ENCODE measurements at places on chromosomes 2 and 18.
A peak's percentile ranks its signal among the peaks of the same experiment; 100 is the strongest.

DNA sequence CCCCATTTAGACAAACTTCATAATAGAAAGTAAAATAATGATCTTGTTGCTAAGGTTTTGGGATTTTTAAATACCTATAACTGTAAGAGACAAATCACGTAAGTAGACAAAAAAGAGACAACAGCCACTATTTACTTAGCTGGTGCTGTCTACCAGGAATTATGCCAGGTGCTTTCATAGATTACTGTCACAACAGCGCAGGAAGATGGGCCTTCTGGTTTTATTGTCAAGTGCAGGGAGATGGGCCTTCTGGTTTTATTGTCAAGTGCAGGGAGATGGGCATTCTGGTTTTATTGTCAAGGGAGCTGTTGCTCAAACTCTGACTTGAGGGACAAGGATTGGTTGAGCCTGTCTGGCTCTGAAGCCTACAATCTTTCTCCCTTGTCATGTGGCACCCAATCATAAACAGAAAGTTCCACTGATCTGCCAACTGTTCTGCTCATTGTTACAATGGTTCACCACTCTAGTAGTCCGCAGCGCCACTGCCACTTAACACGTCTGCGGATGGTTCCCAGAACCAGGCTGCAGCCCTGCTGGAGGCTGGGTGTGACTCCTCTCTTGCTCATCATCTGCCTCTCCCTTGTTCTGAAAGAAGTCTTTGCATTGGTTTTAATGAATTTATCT is 95.0 kb downstream of the RNF144A start:
- DNase-seq: no peak

DNA sequence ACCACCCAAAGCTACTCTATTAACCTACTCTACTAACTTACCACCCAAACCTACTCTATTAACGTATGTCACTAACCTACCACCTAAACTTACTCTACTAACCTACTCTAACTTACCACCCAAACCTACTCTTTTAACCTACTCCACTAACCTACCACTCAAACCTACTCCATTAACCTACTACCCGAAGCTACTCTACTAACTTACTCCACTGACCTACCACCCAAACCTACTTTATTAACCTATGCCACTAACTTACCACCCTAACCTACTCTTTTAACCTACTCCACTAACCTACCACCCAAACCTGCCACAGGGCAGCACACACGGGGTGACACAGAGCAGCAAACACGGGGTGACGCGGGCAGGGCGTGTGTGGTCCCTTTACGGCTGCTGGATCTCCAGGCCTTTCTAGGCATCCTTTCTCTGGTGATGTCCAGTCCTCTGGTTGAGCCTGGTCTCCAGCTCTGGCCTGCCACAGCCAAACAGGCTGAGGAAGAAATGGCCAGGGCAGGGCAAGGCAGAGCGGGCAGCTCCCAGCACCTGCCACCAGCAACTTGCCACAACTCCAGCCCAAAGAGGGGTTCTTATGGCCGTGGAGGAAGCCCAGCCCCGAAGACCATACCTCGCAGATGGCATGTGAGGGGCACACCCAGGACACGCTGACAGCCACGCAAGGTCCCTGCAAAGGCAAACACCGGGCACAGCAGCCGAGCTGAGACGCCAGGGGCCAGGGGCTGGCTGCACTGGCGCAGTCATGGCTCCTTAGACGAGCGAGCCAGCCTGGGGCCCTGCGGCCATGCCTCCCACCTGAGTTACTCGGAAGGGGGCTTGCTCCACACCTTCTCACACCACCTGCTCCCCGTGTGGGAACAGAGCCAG is 25.7 kb downstream of the PXDN start:
- no peak for DNase-seq

DNA sequence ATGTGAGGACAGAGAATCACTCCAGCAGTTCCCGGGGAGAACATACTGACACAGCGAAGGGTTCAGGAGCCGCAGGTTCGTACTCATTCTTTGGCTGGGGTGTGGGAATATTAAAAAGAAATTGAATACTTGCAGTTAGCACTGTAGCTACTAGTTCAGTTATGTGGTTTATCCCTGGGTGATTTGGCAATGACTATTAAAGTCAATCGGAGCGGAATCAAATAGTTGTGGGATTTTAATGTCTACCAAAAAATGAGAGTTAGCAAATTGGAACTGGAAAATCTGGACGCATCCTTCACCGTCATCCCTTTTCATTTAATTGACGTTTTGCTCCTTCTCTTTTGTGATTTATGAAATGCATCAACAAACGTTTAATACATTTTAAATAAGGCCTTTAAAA is 50.8 kb downstream of the GBX2 start:
- DNase-seq: no peak

DNA sequence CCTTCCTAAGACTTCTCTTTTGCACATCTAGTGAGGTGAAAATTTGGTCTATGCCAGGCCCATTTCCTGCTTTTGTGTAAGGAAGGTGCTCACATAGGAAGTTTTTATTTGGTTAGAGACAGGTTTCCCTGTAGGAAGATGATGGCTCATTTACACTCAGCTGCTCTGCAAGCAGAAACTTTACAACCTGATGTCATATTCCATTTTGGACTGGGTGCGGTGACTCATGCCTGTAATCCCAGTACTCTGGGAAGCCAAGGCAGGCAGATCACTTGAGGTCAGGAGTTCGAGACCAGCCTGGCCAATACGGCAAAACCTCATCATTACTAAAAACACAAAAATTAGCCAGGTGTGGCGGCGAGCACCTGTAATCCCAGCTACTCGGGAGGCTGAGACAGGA is 35.8 kb downstream of the CASP10 start:
- DNase-seq: no peak

DNA sequence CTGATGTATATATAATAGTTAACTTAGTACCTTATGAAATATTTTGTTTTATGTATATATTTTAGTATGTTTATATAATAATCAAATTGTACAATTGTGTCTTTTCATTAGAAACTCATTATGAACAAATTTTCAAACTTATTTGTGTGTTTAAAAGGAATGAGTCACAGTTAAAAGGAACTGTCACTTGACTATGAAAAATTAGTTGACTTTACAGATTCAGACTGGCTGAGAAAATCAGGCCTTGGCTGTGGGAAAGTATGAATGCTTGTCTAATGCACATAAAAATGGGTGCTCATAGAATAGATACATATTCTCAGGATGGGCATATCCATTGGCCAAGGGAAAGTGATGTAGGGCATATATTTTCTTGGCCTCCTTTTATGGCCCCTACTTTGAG is 576.8 kb downstream of the SATB2 start:
- no peak for DNase-seq

DNA sequence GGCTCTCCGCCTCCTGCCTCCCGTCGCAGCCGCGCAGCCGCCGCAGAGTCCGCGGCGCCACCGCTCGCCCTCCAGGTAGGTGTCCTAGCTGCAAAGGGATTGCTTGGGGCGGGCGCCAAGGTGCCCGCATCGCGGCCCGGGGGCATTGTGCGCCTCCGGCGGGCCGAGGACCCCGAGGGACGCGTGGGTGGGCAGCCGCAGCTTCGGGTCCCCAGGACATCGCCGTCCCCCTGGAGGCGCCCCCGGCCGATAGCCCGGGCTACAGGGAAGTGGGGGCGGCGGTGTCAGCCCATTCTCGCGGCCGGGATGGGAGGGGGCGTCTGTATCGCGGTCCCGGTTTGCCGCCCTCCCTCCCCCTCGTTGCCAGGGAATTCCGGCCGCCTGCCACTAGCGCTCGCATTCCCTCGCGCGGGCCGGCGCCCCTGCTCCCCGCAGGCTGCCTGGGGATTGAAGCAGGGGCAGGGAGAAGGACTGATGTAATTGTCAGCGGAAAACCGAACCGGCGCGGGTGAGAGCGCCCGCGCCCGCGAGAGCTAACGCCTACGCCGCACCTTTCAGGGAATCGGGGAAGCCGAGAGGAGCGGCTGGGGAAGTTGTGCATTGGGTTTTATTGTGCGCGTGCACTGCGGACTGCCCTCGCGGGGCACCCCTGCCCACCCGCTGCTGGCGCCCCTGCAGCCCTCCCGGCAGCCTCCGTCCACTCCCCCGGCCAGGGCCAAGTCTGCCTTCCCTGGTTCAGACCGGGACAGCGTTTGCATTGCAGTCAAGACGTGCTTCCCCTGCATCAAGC is 483 bp downstream of the OSBPL6 start:
- peak; percentile 33 for DNase-seq

- no peak for DNase-seq
Observed at GRCh38 chr2:161839926-161840325, 215.7 kb downstream of the SLC4A10 start.

DNA sequence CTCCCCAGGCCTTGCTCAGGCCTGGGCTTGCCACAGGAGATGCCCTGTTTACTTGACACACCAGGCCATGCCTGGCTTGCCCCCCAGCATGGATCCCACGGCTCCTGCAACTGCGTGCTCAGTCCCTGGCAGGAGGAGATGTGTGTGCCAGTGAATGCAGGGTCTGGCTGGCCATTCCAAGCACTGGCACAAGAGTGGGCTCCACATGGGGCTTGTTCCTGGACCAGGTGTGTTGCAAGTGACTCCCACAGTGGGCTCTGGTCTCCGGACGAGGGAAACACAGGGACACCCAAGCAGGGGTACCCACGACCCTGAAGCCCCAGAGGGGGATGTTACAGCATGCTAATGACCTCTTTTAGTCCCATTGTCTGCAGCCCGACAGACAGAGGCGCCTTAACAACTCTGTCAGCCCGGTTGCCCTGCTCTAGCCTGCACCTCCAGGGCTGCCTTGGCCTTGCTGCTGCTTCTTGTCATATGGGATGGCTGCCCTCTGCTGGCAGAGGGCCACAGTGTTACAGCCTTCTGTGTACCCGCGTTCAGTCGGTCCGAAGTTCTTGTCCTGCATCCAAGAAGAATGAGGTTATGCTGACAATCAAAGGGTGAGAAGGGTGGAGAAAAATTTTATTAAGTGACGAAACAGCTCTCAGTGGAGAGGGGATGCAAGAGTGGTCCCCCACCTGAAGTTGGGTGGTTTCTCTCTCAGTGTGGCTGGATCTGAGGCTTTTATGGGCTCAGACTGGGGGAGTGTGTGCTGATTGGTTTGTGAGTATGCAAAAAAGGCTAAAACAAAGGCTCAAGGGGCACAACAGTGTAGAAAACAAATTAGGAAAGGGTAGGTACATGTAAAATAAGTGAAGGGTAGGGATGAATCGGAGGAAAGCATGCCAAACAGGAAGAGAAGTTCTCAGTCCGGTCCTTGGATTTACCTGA is 180.4 kb downstream of the MBD5 start:
- DNase-seq: no peak

GRCh38 chr18:45136381-45137086 is 455.8 kb downstream of the SETBP1 start:
- DNase-seq: no peak

GRCh38 chr2:239383036-239383758 is 17.6 kb downstream of the HDAC4 start:
- no peak for DNase-seq

GRCh38 chr2:188345831-188346458 is 54.3 kb downstream of the GULP1 start:
- DNase-seq: no peak

GRCh38 chr2:1682181-1682440 is 62.2 kb downstream of the PXDN start:
- DNase-seq: no peak

DNA sequence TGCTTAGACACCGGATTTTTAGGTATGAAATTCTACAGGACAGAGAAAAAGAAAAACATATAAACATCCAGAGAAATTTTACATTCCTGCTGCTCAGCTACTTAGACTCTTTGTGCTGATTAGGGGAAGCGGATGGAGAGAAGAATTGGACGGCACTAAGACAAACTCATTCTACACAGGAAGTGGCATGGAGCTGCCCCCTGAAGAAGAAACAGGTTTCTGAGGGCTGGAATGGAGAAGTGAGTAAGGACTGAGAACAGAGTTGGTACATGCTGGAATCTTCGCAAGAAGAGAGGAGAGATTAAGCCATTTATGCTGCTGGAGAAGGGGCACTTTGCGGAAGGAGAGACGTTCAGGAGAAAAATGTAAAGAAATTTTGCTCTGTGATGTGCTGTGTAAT is 253.0 kb upstream of the ERBB4 start:
- DNase-seq: no peak

DNA sequence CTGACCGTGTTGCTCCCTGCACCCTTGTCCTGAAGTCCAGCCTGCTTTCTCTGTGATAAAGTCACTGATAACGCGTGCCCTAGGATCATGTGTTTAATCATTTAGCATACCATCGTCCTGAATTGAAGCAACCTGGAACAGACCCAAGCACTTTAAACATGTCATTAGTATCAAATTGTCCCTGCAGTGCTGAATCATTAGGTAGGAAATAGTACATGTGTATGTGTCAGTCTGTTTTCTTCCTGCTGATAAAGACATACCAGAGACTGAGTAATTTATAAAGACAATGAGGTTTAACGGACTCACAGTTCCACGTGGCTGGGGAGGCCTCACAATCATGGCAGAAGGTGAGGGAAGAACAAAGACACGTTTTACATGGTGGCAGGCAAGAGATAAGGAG is 2.8 kb downstream of the ASB18 start:
- no peak for DNase-seq

- DNase-seq: no peak
Observed at GRCh38 chr2:238158509-238159070, at the start of gene ERFE. Gene ERFE (plus strand): TSS chr2:238158970. CDS start chr2:238159008, 38 bp downstream.

GRCh38 chr2:145777297-145777696 is 1257.4 kb upstream of the ZEB2 start:
- DNase-seq: no peak

DNA sequence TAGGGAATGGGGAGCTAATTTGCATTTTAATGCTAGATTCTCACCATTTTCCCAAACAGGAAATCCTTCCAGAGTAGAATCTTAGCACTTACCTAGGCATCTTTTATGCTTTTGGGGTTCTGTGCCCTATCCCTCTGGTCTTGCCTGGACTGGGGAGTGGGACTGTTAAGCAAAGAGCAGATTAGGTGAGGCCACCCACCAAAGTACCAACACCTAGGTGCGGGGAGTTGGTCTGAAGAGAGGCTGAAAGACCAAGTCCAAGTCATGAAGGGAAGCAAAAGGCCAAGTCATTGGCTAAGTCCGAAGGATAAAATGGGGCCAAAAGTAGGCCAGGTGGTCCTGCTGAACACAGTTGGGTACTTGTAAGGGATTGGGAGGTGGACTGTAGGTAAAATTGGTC is 86.7 kb downstream of the FAM168B start:
- DNase-seq: no peak

DNA sequence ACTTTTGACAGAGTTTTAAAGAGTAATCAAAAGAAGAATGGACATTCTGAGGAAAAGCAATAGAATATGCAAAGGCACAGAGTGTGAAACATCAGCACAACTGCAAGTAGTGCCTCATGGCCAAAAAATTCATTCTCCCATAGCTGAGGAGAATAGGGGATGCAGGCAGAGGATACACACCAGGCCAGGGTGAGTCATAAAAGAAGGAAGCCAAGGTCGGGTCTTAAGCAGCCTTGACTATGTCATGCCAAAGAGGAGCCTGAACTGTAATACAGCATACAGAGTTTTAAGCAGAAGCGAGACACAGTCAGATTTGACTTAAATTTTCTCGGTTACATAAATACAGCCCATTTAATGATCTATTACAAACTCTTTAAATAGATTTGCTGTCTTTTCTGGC is 165.0 kb downstream of the LNPK start:
- no peak for DNase-seq

- no peak for DNase-seq
Observed at GRCh38 chr2:149559341-149560068, 28.1 kb downstream of the MMADHC start.

- DNase-seq: no peak
Observed at GRCh38 chr2:129192841-129193253, 786.6 kb upstream of the RAB6C start.

GRCh38 chr2:20589975-20590703 is 60.8 kb downstream of the HS1BP3 start:
- peak; percentile 61 for DNase-seq

- no peak for DNase-seq
Observed at GRCh38 chr2:40372283-40372985, 79.5 kb downstream of the SLC8A1 start.
